ENCODE measurements at places on chromosomes 5 and 9. TPM values are rescaled to one million over a fixed set of nuclear protein-coding genes. Genes with fewer than 3 reads are reported as not detected.

DNA sequence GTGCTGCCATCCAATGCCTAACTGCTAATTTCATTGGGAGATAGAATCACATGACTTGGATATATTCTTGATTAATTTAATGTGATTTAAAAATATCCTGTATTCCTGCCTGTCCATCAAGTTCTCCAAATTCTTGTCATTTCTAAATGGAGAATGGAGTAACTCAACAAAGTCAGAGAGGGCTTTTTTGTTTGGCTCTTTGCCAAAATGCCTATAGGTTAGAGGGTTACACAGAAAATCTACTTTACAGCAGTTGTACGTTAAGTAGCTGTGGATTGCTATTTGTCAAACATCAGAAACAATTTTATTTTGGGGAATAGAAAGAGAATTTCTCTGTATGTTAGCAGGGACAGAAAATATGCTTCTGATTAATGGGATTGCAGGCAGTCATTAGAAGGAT lies 5.9 kb downstream of the PIK3R1 start:
- no peaks in the 10 kb centered on the region for H3K27me3 ChIP-seq
- H3K27ac ChIP-seq, result no peak overlapping the region
- H3K36me3 ChIP-seq, result peaks cover 11% of the 10 kb centered on the region

DNA sequence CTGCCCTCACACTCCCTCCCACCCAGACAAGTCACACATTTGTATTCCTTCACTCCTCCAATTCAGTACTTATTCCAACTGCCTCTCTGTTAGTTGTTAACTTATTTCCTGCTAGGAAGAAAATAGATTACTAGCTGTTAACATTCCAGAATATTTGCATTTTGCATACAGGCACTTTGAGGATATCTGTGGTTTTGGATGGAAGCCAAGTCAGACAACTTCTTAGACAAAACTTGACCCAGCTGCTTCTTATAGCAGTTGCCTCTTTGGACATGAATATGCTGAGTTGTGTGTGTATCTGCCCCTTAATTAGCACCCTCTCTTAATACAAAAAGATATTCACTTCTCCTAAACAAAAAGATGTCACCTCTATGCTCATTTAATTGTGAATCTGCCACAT lies 1280.6 kb upstream of the ACO1 start:
- H3K4me1 ChIP-seq, result no peaks in the 10 kb centered on the region
- H3K27ac ChIP-seq, result no peak overlapping the region
- H3K27me3 ChIP-seq, result no peaks in the 10 kb centered on the region
- H3K36me3 ChIP-seq, result no peaks in the 10 kb centered on the region
- H3K4me3 ChIP-seq, result no peak overlapping the region

DNA sequence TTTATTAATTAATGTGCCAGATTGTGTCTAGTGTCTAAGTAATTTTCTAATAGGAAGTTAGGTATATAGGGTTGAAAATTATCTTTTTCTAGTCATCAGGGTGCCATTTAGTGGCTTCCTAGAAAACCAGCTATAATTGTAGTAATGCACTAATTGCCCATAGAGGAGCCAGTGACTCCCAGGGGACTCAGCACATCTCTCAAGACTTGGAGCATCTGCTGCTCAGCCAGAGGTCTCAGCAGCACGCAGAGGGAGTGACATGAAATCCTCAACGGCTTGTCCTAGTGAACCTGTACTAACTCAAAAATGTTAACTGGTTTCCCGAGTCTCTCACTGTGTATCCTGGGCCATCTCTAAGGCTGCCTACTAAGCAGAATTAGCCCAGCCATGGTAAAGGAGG lies 78.2 kb upstream of the MAN2A1 start:
- no peaks in the 10 kb centered on the region for H3K27me3 ChIP-seq
- no peak overlapping the region for H3K27ac ChIP-seq

DNA sequence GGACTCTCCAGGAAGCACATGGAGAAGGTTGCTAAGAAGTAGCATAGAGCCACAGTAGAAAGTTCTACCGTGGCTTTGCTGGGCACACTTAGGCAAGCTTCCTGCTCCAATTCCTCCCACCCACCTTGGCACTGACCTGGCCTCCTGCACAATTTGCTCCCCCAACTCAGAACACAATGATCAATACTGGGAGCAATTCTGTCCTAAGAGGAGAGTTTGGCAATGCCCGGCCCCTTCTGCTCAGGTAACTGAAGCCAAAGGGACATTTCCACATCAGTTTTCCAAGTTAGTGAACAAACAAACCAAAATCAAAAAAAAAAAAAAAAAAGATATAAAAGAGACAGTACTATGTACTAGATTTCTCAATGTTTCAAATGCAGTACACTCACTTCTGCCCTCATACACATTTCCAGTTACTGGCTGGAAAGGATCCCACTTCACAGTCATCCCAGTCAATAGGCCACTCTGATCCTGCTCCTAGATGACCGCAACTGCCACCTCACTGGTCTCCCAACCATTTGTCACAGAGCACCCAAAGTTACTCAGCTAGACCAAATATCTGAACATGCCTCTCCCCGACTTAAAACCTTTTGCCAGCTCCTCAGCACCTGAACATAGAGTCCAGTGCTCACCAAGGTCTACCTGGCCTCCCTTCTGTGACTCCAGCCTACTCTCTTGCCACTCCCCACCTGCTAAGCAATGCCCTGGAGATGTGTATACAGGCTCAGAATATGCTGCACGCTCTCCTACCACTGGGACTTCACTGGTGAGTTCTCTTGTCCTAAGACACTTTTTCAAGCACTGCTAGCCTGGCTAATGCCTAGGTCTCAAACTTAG lies 21.3 kb downstream of the ABCA1 start:
- peaks cover 2% of the 10 kb centered on the region for H3K27me3 ChIP-seq
- peak; percentile 85 for DNase-seq
- peaks cover 79% of the 10 kb centered on the region for H3K4me1 ChIP-seq
- peak overlapping the region; percentile 56 for H3K4me3 ChIP-seq
- H3K36me3 ChIP-seq, result no peaks in the 10 kb centered on the region

DNA sequence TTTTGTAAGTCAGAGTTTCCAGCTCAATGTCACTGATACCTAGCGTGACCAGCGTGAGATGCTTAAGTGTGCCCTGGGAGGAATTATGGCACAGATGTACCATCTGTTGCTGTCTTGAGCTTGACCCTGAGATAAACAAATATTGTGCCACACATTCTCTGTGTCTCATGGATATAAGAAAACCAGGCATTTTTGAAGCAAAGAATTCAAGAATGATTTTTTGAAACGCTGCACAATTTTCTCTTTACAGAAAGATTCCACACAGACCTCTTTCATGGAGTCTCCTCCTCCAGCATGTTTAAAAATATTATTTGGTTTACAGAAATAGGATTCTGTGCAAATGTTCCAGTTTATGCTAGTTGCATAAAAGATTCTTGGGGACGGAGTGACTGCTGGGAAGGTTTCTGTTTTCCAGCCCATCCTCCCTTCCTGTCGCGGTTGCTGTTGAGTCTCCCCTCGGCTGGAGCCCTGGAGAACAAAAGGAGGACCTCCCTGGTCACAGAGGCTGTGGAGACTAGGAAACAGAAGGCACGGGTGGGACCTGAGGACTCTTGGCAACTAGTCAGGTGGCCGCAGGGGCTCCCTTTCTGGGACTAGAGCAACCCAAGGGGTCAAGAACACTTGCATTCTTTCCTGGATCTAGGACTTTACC lies 120.8 kb downstream of the RASGRF2 start:
- peaks cover 5% of the 10 kb centered on the region for H3K27me3 ChIP-seq
- no peaks in the 10 kb centered on the region for H3K36me3 ChIP-seq
- H3K27ac ChIP-seq, result no peak overlapping the region
- H3K4me3 ChIP-seq, result no peak overlapping the region

GRCh38 chr5:99543841-99544240 lies 615.0 kb upstream of the CHD1 start:
- no peaks in the 10 kb centered on the region for H3K36me3 ChIP-seq
- no peak overlapping the region for H3K27ac ChIP-seq
- no peak overlapping the region for H3K4me3 ChIP-seq

- peak overlapping the region; percentile 31 for H3K4me3 ChIP-seq
- no peaks in the 10 kb centered on the region for H3K27me3 ChIP-seq
- DNase-seq, result peak; percentile 44
- H3K4me1 ChIP-seq, result peaks cover 53% of the 10 kb centered on the region
Observed at GRCh38 chr9:72932619-72933018, 20.2 kb downstream of the ALDH1A1 start.

- peaks cover 23% of the 10 kb centered on the region for H3K4me1 ChIP-seq
- H3K27ac ChIP-seq, result no peak overlapping the region
- H3K27me3 ChIP-seq, result no peaks in the 10 kb centered on the region
- no peak overlapping the region for H3K4me3 ChIP-seq
Observed at GRCh38 chr9:4700091-4700490, 20.7 kb downstream of the CDC37L1 start.

GRCh38 chr9:130906735-130907416 lies 10.3 kb upstream of the QRFP start:
- DNase-seq, result no peak
- no peak overlapping the region for H3K27ac ChIP-seq
- peaks cover 23% of the 10 kb centered on the region for H3K27me3 ChIP-seq
- no peaks in the 10 kb centered on the region for H3K4me1 ChIP-seq
- no peaks in the 10 kb centered on the region for H3K36me3 ChIP-seq

DNA sequence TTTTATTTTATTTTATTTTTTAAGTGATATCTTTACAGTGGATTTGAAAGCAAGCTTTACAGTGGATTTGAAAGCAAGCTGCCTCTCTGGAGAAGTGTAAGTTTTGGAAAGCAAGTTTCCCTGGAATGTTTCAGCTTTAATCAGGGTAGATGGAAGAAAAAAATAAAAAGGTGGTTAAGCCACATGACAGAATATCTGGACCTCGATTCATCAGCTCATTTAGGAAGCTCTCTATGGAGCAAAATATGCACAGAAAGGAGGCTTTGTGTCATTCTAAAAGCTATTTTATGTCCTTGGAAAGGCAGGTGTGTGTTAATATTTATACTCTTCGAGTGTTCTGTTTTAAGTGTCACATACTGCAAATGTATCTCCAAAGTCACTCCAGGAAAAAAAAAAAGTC lies 409.2 kb upstream of the KLF4 start:
- H3K27me3 ChIP-seq, result peaks cover 2% of the 10 kb centered on the region
- H3K36me3 ChIP-seq, result no peaks in the 10 kb centered on the region
- H3K27ac ChIP-seq, result no peak overlapping the region
- H3K4me1 ChIP-seq, result no peaks in the 10 kb centered on the region

- DNase-seq, result no peak
- H3K27ac ChIP-seq, result no peak overlapping the region
- H3K4me3 ChIP-seq, result no peak overlapping the region
- H3K36me3 ChIP-seq, result no peaks in the 10 kb centered on the region
Observed at GRCh38 chr5:83531661-83532060, 60.1 kb downstream of the VCAN start.

- H3K27me3 ChIP-seq, result peaks cover 4% of the 10 kb centered on the region
- no peak for DNase-seq
- H3K36me3 ChIP-seq, result no peaks in the 10 kb centered on the region
- no peak overlapping the region for H3K27ac ChIP-seq
- H3K4me3 ChIP-seq, result no peak overlapping the region
Observed at GRCh38 chr9:136957901-136958300, 5.8 kb downstream of the LCN12 start.

DNA sequence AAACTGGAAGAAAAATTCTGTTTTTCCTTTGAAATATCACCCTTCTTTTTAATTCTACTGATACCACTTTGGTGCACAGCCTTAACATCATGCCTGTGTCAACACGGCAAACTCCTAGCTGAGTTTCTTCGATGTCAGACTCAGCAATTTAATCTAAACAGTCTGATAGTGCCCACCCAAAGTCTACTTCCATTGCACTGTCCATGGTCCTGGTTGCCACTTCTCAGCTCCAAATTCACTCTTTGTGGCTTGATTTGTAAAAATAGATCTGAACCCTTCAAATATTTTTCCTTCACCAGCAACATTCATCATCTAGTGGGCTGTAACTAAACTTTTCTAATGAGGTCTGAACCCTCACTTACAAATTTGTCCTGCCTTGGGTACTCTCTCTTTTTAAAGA lies 107.8 kb downstream of the NUDT12 start:
- no peak overlapping the region for H3K27ac ChIP-seq
- no peaks in the 10 kb centered on the region for H3K27me3 ChIP-seq
- DNase-seq, result no peak
- peaks cover 18% of the 10 kb centered on the region for H3K36me3 ChIP-seq
- no peak overlapping the region for H3K4me3 ChIP-seq

- H3K27me3 ChIP-seq, result peaks cover 24% of the 10 kb centered on the region
- DNase-seq, result no peak
- H3K4me3 ChIP-seq, result peak overlapping the region; percentile 53
- H3K4me1 ChIP-seq, result peaks cover 9% of the 10 kb centered on the region
- no peak overlapping the region for H3K27ac ChIP-seq
Observed at GRCh38 chr9:137506274-137506673, 43.9 kb downstream of the PNPLA7 start.

DNA sequence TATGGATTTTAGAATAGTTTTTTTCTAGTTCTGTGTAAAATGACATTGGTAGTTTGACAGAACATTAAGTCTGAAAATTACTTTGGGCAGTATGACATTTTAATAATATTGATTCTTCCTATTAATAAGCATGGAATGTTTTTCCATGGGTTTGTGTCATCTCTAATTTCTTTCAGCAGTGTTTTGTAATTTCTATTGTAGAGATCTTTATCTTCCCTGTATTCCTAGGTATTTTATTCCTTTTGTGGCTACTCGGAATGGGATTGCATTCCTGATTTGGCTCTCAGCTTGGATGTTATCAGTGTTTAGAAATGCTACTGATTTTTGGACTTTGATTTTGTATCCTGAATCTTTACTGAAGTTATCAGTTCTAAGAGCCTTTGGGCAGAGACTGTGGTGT lies 420.4 kb downstream of the KIAA0825 start:
- DNase-seq, result peak; percentile 25
- no peaks in the 10 kb centered on the region for H3K27me3 ChIP-seq
- H3K4me1 ChIP-seq, result peaks cover 26% of the 10 kb centered on the region

DNA sequence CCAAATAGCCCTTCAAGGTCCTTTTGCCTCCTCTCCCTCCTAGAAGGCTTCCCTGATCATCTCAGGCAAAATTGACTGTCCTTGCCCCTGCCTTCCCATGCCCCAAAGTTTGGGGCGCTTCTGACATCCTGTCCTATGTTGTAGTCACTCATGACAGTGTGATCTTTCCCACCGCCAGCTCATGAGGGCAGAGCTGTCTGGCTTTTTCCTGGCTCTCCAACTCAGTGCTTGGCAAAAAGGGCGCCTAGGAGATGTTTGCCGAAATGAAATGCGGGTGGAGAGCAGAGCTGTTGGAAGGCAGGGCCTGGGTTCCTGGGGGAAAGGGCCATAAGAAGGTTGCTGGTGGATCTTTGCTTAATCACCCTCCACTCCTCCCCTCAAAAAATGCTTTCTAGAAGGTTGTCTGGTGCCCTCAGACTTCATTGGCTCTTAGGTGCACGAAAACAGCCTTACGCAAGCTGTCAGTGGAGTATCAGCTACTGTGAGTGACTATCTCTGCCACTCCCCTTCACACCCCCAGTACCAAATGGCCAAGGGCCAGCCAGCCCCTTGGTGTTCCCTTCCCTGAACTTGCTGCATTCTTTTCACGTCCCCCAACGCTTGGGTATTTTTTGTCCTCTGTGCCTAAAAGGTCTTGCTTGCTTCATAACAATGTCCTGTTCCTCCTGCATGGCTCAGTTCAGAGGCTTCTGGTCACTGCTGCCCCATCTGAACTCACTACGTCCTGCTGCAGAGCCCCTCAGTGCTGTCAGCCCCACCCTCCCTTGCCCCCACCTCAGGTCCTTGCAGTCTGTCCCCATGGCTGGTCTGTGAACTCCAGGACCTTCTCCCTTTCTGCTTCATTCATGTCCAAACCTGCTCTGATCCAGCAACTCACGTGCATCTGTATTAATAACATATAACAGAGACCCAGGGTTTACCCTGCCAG lies 2.6 kb upstream of the SLC25A51 start:
- peaks cover 8% of the 10 kb centered on the region for H3K27me3 ChIP-seq
- H3K36me3 ChIP-seq, result no peaks in the 10 kb centered on the region
- H3K4me1 ChIP-seq, result peaks cover 33% of the 10 kb centered on the region
- no peak for DNase-seq
- H3K4me3 ChIP-seq, result no peak overlapping the region

The PCDHGB3 gene
- total RNA-seq, result 3.8 TPM

The CCDC180 gene
- total RNA-seq, result 0.94 TPM

The PCDHGB7 gene
- total RNA-seq, result 6.9 TPM

The LCN1 gene
- total RNA-seq, result not detected

The CERCAM gene
- 138 TPM for total RNA-seq

The OTP gene
- not detected for total RNA-seq

The RUFY1 gene
- total RNA-seq, result 37.5 TPM

The SLU7 gene
- 47.3 TPM for total RNA-seq

The FAM81B gene
- not detected for total RNA-seq
